ENCODE measurements at places on chromosomes 13 and 19.

- no peak for DNase-seq
- H3K36me3 ChIP-seq: no peaks in the 10 kb centered on the region
- H3K27ac ChIP-seq: no peak overlapping the region
- H3K4me1 ChIP-seq: peaks cover 12% of the 10 kb centered on the region
Observed at GRCh38 chr19:54415901-54416673, 823 bp downstream of the TTYH1 start.

GRCh38 chr19:18294467-18294864 lies 13.0 kb upstream of the JUND start:
- peak overlapping the region; percentile 99 for H3K27ac ChIP-seq
- H3K36me3 ChIP-seq: no peaks in the 10 kb centered on the region
- no peak overlapping the region for H3K4me3 ChIP-seq

DNA sequence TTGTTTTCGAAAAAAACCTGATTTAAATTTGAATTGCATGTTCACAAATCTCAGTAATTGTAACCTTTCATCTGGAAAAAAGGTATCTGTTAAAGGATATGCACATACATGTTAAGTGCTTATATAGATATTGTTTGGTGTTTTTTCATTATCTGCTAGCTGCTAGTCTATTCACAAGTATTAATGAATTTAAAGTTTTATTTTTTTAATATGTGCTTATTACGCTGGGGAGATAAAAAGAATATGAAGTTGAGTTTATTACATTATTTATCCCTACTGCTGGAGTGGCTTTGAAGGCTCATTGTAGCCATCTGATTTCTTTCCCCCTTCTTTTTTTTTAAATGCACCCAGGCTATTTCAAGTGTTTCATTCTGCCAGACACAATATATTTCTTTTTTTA lies 3.9 kb upstream of the MAB21L1 start:
- peaks cover 5% of the 10 kb centered on the region for H3K4me1 ChIP-seq
- H3K27me3 ChIP-seq: peaks cover 18% of the 10 kb centered on the region
- H3K27ac ChIP-seq: no peak overlapping the region
- H3K4me3 ChIP-seq: no peak overlapping the region
- no peak for DNase-seq

DNA sequence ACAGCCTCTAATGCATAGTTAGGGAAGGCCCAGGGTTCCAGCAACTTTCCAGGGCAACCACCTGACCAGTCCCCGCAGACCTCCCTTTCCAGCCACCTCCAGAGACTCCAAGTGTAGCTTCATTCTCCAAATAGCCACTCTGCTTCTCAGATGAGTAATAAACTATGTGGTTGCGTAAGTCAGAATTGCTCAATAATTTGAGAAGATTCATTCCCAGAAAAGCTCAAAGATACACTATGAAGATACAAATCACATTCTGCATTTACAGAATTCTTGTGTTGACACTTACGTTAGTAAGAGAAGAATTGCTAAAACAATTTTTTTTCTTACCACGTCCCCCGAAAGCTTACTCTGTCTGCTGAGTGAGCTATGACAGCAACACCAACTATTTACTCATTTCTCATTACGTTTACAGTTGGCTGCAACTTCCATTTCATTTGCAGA lies 8.2 kb upstream of the LATS2 start:
- H3K36me3 ChIP-seq: no peaks in the 10 kb centered on the region
- H3K4me1 ChIP-seq: peaks cover 4% of the 10 kb centered on the region
- no peak for DNase-seq
- no peak overlapping the region for H3K4me3 ChIP-seq
- H3K27me3 ChIP-seq: no peaks in the 10 kb centered on the region

GRCh38 chr19:17078920-17079709 lies 3.5 kb downstream of the MYO9B start:
- H3K4me3 ChIP-seq: peak overlapping the region; percentile 29
- no peak for DNase-seq
- no peaks in the 10 kb centered on the region for H3K36me3 ChIP-seq

- DNase-seq: no peak
- no peak overlapping the region for H3K4me3 ChIP-seq
- H3K36me3 ChIP-seq: no peaks in the 10 kb centered on the region
- H3K4me1 ChIP-seq: no peaks in the 10 kb centered on the region
- peaks cover 15% of the 10 kb centered on the region for H3K27me3 ChIP-seq
- no peak overlapping the region for H3K27ac ChIP-seq
Observed at GRCh38 chr19:13298565-13299481, 148.6 kb downstream of the IER2 start.
